ENCODE measurements at places on chromosomes 2 and 18.
A peak's percentile ranks its signal among the peaks of the same experiment; 100 is the strongest.

DNA sequence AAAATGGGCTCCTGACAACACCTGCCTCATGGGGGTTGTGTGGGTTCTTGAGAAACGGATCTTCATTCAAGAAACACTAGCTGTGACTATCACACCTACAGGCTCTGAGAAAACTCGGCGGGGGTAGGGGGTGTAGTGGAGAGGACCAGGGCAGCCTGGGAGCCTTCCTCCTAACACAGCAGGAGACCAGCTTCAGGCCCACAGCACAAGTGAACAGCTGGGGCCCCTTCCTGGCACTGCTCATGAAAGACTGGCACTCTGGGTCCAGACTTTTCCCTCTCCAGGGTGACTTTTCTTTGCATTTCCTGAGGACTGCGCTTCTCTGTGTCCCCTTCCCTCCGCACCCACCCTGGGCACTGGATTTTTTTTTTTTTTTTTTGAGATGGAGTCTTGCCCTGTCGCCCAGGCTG, 7.2 kb upstream of the SEMA4C start:
- DNase-seq = no peak

GRCh38 chr2:219548990-219549389, 5.2 kb downstream of the TMEM198 start:
- no peak for DNase-seq

DNA sequence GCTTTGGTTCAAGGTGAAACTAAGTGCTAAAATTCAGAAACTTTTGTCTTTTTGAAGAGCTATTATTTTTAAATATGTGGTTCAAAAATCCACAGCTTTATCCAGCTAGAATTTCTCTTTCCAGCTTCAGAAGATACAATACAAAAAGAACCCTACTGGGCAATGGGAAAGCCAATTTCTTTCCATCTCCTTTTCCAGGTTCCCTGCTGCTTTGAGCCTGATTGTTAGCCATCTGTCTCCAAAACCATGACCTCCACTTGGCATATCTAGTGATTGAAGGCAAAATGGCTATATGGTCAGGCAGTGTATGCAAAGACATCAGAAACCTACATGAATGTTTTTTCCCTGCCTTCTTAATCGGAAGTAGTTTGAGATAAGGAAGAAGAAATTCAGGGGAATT, 134.1 kb downstream of the KCNH7 start:
- DNase-seq = peak; percentile 27

GRCh38 chr2:101858910-101859309, 132.8 kb upstream of the IL1R2 start:
- no peak for DNase-seq

- DNase-seq = no peak
These were observed 53.0 kb downstream of the BIN1 start for GRCh38 chr2:127053731-127054603.

DNA sequence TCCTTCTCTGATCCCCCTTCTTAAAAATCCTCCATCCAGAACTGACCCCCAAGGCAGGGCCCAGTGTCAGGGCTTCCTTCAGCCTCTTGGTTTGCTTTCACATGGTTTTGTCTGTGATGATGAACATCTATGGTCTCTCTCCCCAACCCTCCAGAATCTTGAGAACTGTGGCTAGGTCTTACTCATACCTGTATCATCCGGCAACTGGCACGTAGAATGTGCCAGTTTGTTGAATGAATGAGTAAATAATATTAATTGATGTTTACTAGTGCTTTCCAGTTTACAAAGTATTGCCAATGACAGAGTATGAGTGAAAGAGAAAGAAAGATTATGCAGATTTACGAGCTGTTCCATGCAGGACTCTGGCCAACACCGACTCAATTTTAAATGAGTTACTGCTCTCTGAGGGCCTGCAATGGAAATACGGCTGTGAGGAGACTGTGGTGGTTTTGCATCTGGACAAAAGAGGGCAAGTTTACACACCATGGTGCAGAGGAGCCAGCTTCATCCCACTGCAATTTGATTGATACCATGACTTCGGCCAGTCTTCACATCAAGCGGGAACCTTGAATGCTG, 29.9 kb upstream of the TRIB2 start:
- no peak for DNase-seq

- DNase-seq = no peak
These were observed 112.7 kb downstream of the OTX1 start for GRCh38 chr2:63163161-63163820.

DNA sequence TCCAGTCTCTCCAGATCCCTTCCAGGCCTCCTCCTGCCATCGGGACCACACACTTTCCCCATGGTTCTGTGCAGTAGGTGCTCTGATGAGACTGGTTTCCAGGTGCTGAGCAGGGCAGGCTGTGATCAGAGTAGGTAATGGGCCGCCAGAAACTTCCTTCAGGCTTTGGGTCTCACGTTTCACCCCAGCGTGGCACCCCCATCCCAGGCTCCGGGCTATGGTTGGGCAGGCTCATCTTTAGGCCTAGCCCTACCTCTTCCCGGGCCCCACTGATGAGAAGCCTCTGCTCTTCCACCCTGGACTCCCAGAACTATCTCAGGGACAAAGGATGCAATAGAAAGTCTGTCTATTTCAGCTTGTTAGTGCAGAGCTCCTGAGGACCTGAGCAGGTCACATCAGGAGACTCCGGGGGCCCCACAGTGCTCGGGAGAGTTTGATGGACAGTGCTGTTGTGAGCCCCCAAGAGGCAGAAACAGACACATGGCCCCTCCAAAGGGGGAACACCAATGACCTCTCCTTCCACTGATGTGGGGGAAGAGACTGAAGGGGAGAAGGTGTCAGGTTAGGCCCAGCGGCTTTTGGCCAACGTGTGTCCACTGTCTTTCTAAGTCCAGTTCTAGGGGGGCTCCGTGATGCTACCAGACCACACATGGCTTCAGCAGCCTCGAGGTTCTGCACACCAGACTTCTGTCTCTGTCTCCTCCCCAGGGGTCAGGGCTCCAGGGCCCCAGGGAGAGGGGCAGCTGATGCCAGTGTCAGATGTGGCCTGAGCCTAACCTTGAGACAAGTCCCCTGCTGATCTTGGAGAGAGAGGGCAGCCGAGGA, 5.8 kb upstream of the PROM2 start:
- DNase-seq = no peak

- no peak for DNase-seq
These were observed 462.1 kb downstream of the ERBB4 start for GRCh38 chr2:212076456-212076855.

DNA sequence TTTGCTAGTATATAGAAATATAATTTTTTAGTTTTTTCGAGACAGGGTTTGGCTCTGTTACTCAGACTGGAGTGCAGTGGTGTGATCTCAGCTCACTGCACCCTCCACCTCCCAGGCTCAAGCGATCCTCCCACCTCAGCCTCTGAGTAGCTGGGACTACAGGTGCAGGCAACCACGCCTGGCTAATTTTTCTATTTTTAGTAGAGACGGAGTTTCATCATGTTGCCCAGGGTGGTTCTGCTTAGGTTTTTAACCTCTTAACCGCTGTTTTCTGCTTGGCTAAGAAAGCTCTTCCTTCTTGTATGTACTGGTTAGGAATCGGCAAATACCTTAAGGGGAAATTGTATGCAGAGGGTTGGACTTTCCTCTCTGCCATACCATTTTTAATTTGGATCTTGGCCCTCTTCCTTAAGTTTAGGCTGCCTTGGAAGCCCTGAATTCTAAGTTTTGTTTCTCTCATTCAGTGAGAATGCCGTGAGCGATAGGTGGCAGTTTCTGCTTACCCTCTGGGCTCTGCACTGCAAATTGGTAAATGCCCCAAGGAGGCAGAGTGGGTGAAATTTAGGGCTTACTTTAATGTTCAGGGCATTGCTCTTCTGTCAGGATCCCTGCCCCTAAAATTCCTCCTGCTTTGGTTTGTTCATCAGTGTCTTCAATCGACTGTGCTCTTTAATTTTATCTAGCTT, 32.3 kb downstream of the EML6 start:
- no peak for DNase-seq

- no peak for DNase-seq
These were observed 16.5 kb downstream of the SMARCAL1 start for GRCh38 chr2:216428618-216429350.
